Fibroblast of mammary gland (primary cell): ENCODE measurements at places on chromosomes 4 and X.

DNA sequence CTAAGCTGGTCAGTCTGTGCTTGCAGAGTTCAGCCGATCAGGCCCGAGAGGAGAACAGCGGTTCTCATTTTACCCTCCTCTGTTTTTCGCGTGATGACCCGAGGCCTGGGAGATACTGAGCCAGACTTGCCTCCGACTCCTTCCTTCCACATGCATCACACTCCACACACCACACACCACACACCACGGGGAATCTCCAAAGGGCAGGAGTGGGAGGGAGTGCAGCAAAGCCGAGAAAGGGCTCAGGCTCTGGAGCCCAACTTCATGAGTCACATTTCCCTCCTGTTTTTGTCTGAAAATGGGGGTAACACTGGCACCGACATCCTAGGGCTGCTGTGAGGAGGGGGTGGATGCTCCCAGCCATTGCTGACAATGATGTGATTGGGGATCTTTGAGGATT lies 38.9 kb downstream of the TKTL1 start:
- DNase-seq, result no peak

DNA sequence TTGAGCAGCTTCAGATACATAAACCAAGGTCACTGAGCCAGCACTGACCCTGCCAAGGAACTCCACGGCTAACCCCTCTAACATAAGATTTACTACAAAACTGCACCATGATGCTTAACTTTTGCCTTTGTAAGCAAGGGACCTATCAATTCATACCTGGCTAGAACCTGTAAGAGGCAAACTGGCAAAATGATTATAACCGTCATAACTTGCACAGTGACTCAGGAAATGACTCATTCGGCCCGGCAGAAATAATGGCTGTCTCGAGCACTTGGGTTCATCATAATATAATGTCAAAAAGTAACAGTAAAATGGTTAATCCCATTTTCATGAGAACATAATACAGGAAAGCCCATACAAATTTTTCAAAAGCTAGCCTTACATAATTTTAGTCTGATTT lies 17.2 kb downstream of the RASGEF1B start:
- no peak for DNase-seq

GRCh38 chr4:123081971-123082370 lies 159.6 kb upstream of the NUDT6 start:
- no peak for DNase-seq

DNA sequence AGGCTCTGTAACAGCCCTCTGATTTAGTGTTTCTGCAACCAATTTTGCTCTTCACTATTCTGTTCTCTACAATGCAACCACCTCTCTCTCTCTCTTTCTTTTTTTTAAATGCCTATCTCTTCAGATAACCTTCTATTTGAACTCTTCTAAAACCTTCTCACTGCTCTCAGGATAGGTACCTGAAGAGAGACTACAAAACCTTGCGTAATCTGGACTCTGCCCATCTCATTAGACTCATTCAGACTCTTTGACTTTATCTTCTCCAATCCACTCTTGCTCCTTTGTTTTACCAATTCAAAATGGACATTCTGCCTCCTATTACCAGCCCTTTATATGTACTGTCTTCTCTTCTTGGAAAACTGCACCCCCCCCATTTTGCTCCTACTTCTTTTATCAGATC lies 291.6 kb downstream of the CAMK2D start:
- no peak for DNase-seq

- DNase-seq, result peak; percentile 25
These were observed 120.0 kb upstream of the DIAPH2 start for GRCh38 chrX:96564595-96564994.

DNA sequence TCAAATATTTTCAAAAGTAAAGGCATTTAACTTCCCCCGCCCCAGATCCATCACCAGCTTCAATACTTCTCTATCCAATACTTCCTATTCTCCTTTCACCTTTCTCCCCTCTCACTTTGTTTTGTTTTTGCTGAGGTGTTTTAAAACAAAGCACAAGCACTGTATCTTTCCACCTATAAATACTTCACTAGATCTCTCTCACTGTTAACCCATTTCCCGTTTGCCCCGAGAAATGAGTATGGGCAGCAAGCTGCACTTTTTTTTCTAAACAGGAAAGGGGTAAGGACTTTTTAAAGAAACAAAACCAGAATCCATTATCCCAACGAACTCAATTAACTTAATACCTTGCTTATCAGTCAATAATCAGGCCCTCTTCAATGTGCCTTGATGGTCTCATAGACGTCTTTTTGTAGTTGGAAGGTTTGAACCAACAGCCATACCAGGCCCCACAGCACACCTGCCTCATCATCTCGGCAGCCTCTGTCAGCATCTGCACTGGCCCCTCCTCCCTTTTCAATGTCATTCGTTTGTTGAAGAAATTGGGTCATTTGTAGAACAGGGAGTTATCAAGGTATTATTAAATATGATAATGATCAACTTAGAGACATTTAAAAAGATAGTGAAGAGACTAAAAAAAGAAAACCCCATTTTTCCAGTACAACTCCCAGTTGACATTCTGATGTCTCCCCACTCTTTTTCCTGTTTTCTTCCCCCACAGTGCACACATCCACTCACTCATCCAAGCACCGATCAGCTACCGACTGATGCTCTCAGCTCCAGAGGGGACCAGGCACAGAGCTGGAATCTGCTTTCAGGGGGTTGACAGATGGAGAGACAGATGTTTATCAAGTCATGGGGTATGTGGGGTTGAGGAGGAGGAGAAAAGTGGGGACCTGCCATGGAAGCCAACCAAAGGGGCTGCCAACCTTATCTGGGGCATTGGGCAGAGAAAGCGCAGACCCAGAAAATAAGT lies 25.8 kb downstream of the CRMP1 start:
- no peak for DNase-seq

DNA sequence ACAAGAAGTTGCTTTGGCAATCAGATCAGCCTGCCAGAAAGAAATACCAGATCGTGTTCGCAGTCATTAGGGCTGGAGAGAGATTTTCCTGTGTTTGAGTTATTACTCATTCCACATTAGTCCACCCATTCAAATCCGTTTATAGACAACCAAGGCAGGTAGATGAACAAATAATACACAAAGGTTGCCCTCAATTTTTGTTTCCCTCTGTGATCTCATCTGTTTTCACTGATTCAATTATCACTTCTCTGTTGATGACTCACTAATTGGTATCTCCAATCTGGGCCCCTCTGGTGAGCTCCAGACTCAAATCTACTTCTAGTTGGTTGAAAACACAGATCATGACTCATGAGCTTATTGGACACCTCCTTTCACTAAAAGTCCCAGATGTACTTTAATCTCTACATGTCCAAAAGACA lies 54.5 kb downstream of the CHM start:
- peak; percentile 47 for DNase-seq

DNA sequence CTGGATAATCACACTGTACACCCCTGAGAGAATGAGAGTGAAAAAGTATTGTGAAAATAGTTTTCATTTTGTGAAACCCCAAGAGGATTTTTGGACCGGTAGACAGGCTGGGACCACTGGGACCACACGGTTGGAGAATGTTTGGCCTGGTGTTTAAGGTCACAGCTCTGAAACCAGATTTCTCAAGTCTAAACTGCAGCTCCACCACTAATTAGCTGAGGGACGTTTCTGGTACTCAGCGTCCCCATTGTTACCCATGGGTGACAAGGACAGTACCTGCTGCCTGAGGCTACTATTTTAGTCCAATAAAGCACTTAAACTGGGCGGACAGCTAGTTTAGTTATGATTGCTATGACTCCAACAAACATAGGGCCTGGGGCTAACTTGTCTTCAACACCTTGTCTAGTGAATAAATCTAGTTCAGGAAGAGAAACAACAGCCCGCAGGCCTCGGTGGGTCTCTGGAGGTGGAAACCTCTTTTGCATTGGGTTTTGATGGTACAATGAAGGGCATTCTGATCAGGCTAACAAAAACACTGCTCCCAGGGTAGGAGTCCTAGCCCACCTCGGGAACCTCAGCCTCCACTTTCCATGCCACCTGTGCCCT lies 509 bp upstream of the USP11 start:
- DNase-seq, result no peak

GRCh38 chr4:68581383-68582338 lies 5.5 kb upstream of the UGT2B17 start:
- no peak for DNase-seq

DNA sequence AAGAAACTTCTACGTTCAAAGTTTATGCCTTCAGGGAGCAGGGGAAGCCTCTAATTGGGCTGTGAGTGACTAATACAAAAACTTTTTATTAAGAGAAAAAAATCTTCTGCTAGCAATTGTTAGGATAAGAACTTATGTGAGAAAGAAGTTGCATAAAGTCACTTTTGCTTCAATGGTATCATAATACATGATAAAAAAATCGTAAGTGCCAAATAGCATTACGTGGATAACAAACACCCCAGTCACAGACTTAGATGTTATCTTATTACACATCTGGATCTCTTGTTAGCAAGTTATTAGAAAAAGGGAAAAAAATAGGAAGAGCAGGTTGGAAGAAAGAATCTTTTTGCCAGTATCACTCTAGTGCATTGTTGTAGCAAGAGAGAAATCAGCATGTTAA lies 4.2 kb upstream of the NDST4 start:
- no peak for DNase-seq

DNA sequence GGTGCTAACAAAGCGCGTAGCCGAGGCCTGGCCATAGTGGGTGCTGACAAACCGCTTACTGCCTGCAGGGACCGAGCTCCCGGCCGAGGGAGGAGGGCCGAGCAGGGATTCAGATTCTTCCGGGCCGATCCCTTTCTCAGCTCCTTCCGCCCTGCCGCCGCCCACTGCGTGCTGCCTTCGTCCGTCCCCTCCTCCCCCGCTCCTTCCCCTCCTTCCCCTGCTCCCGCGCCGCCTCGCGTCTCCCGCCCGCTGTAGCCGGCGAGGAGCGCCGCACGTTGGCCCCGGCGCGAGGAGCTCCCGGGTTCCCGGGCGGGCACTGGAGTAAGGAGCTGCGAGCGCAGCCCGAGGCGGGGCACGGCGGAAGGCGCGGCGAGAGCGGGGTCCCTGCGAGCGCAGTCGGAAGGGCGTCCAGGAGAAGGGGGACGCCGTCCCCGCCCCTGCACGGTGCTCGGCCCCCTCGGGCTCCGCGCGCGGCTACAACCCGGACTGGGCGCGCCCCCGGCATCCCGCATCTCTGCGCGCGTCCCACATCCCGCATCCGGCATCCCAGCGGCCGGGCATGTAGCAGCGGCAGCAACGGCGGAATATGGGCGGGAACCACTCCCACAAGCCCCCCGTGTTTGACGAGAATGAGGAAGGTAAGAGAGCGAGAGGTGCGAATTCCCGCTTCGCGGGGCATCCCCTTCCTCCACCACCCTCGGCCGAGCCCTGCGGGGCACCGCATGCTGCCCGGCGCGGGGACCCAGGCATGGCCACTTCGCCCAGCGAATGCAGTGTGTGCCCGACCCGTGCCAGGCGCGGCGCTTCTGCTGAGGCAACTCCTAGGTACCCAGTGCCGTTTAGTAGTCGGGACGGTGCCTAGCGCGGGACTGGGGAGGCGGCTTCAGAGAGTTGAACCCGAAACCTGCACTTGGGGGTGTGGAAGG lies at the start of gene STK32B:
TSS of gene STK32B (plus strand) at position 203 of the 926 bp plus-strand sequence.
- DNase-seq, result peak; percentile 64

DNA sequence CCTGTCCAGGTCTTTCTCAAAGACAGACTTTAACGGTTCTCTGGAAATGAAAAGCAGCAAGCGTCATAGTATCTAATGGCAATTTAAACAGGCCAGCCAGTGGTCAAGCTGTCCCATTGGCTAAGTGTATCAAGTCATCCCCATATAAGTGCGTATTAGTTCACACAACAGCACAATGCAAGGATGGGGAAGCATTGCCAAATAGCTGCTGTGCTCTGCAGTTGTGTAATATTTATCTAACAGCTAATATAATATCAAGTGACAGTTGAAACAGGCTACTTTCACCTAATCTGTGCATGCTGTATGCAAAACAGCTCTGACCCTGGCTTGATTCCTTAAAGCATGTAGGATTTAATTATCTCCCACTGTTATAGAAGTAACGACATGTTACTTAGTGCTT lies 134.8 kb upstream of the PPARGC1A start:
- DNase-seq, result peak; percentile 59

- DNase-seq, result no peak
These were observed 45.9 kb downstream of the FGFRL1 start for GRCh38 chr4:1057403-1057745.

DNA sequence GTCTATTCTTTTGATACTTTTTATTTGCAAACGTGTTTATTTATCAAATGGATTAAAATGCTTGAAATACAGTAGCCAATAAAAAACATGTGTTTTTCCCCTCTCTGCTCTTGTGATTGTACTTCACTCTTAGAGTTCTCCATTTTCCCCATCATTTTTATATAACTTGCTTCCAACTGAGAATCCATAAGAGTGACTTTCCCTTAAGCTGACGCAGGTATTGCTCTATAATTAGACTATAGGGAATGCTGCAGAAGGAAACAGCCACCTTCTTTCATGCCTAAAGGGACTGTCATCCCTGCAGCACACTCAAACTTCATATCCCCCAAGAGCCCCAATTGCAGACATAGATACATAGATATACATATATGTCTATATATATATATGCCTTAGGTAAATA lies 456.9 kb downstream of the ADGRL3 start:
- DNase-seq, result no peak

GRCh38 chr4:91319556-91320268 lies 984.1 kb upstream of the GRID2 start:
- DNase-seq, result no peak

GRCh38 chr4:165208741-165209388 lies 1.5 kb downstream of the KLHL2 start:
- DNase-seq, result peak; percentile 32

DNA sequence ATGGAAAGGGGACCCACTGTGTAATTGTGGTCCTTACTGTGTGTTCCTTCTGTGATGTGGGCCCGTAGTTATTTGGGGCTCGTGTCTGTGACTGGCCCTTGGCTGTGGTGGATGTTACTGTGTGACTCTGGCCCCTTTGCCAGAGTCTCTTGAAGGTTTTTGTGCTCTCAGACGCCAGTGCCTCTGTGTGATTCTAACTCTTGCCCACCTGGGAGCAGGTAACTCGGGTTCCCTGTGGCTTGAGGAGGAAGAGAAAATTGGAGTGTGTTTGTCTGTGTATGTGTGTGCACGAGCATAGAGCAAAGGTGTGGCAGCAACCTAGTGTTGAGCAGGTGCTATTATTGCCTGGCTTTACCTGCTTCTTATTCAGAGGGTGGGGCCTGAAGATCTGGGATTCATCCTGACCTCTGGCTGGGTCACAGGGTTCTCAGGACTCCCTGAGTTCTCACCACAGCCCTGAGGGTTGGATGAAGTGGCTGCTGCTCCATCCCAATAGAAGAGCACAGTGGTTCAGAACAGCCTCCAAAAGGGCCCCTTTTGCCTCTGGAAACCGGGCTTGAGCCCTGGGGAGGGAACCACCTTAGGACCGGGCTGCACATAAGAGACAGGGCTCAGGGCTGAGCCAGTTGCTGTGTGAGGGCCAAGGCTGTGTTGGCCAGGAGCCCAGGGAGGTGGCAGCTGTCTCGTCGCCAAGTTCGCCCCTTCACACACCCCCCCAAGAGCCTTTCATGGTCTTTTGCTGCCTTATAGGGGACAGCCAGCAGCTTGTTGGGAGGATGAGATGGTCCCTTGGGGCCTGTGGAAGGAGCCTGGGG lies 1.3 kb downstream of the RBM10 start:
- no peak for DNase-seq

GRCh38 chrX:3713225-3713936 lies at the start of gene PRKX:
TSS of gene PRKX (minus strand) at chrX:3713649. CDS start at chrX:3713253, 396 bp downstream.
- peak; percentile 27 for DNase-seq
